ENCODE measurements at places on chromosomes 2 and 18.

DNA sequence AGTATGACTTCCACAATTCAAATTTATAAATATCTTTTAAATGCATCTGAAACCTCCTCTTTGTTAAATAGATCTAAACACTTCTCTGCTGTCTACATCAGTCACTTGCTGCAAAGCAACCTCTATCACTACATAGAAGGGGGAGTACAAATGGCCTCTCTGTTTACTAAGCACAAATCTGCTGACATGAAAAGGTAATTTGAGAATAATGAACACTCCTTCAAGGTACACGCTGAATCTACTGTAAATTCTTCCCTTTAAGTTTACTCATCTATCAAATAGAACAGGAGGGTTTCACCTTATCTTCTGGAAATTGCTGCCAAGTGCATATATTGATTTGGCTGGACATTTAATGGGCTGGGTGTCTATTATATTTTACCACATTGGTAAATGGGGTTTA, 879.6 kb downstream of the SUCLG1 start:
- no peak for DNase-seq

DNA sequence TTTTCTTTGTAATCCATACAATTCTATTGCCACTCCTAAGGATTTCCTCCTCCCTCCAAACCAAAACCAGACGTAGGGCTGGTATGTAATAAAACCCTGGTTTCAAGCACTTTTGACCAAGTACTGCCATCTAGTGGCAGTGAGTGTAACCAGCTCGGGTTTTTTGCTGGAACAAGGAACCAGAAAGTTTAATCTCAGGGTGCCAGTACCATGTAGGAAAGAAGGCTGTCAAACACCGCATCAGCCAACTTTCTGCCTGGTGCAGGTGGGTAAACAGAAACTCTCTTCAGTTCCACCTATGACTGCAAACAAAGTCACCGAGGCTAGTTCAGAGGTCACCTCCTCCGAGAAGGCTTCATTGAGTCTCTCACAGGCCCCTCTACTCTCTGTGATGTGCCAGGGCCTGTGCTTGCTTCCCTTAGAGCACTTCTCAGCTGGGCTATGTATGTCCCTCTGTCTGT, 10.2 kb upstream of the THNSL2 start:
- DNase-seq, result peak; percentile 66

- peak; percentile 61 for DNase-seq
Measured at GRCh38 chr18:14086458-14087231, 45.6 kb downstream of the ZNF519 start.

DNA sequence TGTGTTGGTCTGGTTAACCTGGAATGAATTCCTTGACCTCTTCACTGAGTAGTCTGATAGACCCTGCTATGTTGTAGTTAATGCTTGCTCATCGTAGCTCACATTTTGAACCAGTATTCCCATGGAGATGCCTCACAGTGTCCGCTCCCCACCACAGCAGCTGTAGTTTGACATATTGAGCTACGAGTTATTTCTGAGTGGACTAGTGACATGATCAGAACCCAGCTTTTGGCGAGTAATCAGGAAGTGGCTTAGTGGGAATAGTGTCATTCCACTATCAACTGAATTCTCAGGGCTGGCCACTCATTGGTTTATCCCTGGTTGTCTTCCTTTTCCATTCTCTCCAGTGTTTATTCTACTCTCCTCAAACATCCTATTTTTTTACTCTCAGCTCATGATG, 102.7 kb downstream of the MYO1B start:
- DNase-seq, result no peak

DNA sequence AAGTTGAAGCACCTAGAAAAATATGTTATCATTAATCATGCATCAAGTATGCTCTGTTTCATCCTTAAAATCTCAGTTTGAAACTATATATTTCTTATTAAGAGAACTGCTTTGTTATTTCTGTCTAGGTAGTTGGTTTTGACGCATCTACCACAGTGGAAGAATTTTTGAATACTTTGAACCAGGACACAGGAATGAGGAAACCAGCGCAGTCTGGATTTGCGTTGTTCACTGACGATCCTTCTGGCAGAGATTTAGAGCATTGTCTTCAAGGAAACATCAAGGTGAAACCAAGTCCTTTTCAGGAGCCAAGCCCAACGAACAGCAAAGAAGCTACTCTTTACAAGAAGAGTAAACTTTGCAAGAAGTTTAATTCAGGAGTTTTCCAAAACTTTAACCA, 30.1 kb upstream of the DYNC2LI1 start:
- no peak for DNase-seq

- DNase-seq, result no peak
Measured at GRCh38 chr2:223474893-223475292, 127.3 kb downstream of the SCG2 start.

All from erythroblast (primary cell).